ENCODE measurements at places on chromosomes 3 and 15.

DNA sequence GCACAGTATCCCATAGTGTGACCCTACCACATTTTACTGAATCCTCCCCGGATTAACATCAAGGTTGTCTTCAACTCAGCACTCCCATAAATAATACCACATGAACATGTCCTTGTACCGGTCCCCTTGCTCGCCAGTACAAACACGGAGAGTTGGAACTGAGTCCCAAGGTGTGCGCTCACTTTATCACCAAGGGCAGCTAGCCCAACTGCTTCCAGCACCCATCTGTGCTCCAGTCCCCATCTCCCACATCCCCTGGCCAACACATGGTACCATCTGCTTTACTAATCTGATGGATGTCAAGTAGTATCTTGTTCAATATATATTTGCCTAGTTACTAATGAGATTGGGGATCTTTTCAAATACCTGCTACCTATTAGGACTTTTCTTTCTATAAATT lies 64.7 kb downstream of the ISG20 start:
- no peak for DNase-seq

GRCh38 chr3:64028754-64029153 lies 5.5 kb upstream of the PSMD6 start:
- DNase-seq = no peak

DNA sequence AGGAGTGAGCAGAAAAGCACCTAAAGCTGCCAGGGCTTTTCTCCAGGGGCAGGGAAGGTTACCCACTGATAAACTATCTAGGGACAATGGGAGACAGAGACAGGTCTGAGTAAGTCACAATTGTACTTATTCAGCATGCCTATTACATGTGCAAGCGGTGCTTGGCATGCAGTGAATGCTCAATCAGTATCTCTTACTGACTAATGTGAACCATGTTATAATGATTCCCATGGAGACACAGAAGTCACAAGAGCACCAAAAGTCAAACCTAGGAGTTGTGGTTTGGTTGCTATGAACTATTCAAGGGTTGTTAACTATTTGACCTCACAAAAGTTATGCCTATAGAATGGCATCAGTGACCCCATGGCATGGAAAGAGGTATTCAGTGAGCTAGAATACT lies 50.0 kb upstream of the RASGRP1 start:
- no peak for DNase-seq

DNA sequence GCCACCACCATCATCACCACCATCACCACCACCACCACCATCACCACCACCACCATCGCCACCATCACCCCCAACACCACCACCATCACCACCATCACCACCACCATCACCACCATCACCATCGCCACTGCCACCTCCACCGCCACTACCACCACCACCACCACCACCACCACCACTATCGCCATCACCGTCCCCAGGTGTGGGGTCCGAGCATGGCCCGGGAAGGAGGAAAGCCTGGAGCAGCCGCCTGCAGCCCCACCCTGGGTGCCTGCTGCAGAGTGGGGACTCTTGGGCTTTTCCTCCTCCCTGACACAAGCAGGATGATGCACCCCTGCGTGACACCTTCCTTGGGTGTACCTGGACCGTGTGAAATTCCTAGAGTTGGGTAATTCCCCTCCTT lies 43.9 kb downstream of the MUC4 start:
- DNase-seq = no peak

DNA sequence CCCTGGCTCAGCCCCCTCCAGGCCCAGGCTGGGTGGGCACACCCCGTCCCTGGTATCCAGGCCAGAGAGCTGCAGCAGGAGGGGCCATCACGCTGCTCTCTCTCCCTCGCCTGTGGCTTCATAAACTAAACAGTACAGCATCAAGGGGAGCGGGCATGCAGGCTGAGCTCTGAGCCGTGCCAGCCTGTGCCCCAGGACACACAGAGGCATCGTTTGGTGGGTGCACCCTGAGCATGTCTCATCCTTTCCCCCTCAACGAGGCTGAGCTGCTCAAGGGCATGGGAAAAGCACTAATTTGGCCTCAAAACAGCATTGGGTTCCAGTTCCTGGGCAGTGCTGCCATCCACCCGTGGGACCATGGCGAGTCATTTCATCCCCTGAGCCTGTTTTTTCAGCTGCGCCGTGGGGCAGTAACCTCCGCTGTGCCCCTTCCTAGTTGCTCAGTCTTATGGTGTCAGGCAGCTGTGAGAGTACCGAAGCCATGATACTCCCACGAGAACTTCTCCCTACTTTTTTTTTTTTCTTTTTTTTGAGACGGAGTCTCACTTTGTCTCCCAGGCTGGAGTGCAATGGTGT lies 79.6 kb downstream of the CPN2 start:
- no peak for DNase-seq

GRCh38 chr3:128382221-128382807 lies 84.4 kb downstream of the DNAJB8 start:
- peak; percentile 8 for DNase-seq

DNA sequence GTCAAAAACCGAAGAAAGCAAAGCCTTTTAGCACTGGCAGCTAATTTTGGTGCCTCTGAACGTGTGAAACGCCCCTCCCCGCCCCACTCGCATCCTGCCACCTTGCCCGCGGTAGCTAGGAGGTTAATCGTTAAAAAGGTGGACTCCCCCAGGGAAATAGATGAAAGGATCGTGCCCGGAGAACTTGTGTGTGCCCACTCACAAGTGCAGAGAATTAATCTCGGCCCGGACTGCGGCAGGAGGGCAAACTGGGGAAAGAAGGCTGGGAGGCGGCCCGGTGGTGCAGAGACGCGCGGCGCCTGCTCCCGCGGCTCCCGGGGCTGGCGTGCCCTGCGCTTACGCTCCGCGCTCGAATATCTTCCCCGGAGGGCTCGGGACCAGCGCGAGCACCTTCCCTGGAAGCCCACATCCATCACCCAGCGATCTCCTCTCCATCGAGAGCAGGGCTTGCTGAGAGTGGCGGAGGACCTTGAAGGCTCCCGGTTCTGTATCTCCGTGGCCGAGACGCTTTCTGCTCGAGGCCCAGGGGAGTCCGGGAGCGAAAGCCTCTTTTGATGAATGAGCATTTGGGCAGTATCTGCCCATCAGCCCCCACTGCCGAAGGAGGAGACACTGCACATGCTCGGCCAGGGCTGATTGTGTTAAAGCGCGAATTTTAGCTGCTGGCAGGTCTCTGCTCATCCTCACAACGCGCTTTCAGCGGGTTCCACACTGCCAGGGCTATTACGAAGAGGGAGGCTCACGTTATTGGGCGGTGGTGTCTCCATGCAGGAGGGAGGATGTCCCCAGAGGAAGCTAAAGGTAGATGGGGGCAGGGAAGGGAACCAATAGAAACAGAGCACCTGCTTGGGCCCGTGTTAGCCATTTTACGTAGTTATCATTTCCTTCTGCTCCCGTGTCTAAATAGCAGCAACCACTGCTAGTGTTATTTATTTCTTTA lies 1.3 kb upstream of the SPTSSB start:
- DNase-seq = peak; percentile 74

DNA sequence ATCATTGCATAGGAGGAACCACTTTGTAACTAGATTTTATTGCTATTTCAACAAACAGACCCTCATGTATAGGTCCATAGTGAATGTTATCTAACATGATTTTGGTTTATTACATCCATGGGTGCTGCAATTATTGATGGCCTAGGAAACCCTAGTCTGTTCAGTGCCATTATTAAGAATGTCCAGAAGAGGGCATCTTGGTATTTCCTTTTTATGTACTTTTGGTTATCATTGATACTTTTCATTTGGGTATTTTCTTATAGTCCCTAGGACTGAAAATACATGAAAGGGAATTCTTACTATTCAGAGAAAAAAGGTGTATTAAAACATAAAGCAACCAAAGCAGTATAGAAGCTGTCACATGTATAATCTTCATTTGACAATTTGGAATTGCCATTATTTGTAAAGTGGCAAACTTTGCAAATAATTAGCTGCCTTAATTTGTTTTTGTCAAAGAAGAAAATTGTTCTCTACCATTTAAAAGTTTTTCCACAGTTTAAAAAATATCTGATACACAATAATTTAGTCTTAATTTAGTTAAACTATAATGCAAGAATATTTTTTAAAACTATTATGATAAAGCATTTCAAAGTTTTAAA lies 48.7 kb downstream of the CNOT10 start:
- DNase-seq = no peak

All from DMS79 (cell line).